ENCODE measurements at places on chromosomes 4 and X. TPM values are rescaled to one million over a fixed set of nuclear protein-coding genes. Genes with fewer than 3 reads are reported as not detected.

- no peak overlapping the region for H3K4me3 ChIP-seq
- H3K27me3 ChIP-seq, result no peaks in the 10 kb centered on the region
- no peak overlapping the region for H3K27ac ChIP-seq
- DNase-seq, result no peak
- no peaks in the 10 kb centered on the region for H3K4me1 ChIP-seq
These were observed 156.3 kb downstream of the BCOR start for GRCh38 chrX:39941332-39941920.

DNA sequence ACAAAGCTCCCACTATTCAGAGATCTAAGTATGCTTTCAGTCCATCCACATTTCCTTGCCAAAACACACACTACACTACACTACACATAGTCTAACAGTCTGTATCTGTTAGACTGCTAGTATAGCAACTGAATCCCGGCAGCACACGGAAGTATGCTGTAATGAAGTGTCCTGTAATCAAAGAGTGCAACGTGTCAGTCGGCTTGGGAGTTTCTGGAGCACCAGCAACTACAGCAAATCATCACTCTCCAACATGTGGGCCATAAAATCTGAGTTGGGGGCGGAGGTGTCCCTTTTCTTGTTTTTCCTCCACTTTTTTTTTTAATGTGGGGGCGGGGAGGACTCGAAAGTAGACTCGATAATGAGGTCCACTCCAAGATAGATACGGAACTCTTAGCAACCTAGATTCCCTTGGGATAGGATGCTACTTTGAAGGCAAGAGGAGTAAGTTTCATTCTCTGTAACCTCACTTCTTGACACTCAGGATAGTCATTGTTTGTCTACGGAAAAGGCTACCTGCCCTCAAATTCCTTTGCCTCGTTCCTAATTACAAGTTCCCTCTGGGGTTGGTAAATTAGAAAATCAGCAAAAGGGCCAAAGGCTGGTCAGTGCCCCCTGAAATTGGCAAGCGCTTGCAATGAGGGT lies 722 bp downstream of the SLC10A7 start:
- peak overlapping the region; percentile 96 for H3K27ac ChIP-seq
- H3K27me3 ChIP-seq, result no peaks in the 10 kb centered on the region
- H3K36me3 ChIP-seq, result no peaks in the 10 kb centered on the region
- H3K4me1 ChIP-seq, result no peaks in the 10 kb centered on the region

DNA sequence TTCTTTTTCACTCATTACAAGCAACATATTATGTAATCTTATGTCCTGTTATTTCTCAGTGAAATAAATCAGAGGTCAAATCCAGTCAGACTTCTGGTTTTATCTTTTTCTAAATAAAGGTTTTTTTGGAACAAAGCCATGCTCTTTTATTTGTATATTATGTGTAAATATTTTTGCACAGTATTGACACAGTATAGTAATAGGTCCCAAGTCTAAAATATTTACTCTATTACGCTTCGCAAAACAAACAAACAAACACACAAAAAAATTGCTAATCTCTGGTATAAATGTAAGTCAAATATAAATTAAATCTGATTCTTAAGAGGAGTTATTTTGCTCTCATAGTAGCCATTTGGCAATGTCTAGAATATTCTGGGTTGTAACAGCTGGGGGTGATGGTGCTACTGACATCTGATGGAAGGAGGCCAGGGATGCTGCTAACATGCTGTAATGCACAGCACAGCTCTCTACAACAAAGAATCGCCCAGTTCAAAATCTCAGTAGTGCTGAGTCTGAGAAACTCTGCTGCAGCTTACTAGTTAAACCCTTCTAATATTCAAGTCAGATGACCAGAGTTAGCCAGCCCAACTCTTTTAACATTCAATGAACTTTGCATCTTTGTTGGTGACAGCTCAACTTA lies 602.1 kb downstream of the RAB28 start:
- no peaks in the 10 kb centered on the region for H3K4me1 ChIP-seq
- no peak overlapping the region for H3K4me3 ChIP-seq
- no peaks in the 10 kb centered on the region for H3K36me3 ChIP-seq
- DNase-seq, result no peak
- H3K27ac ChIP-seq, result no peak overlapping the region

SOWAHD gene
- polyA plus RNA-seq, result 1.7 TPM

- no peak overlapping the region for H3K4me3 ChIP-seq
- H3K4me1 ChIP-seq, result no peaks in the 10 kb centered on the region
- H3K27me3 ChIP-seq, result no peaks in the 10 kb centered on the region
These were observed 157.6 kb downstream of the KLHL13 start for GRCh38 chrX:117959045-117959444.

DNA sequence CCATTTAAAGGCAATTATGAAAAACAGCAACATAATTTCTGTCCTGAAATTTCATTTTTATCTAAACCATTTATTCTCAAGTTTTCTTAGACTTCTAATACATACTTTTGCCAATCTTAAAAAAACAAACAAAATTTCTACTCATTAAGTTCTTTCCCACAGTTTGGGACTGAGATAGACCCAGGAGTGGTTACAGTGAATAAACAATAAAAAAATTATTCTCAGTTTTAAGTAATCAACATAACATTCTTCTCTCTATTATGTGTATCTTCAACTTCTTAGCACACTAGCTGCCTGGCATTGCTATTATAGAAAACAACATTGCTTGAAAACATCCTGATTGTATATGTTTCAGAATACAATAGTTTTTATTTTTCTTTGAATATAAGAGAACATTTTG lies 532.8 kb downstream of the IL15 start:
- H3K4me3 ChIP-seq, result no peak overlapping the region
- no peaks in the 10 kb centered on the region for H3K4me1 ChIP-seq
- no peak for DNase-seq

GPRASP1 gene
- 52.2 TPM for polyA plus RNA-seq

DNA sequence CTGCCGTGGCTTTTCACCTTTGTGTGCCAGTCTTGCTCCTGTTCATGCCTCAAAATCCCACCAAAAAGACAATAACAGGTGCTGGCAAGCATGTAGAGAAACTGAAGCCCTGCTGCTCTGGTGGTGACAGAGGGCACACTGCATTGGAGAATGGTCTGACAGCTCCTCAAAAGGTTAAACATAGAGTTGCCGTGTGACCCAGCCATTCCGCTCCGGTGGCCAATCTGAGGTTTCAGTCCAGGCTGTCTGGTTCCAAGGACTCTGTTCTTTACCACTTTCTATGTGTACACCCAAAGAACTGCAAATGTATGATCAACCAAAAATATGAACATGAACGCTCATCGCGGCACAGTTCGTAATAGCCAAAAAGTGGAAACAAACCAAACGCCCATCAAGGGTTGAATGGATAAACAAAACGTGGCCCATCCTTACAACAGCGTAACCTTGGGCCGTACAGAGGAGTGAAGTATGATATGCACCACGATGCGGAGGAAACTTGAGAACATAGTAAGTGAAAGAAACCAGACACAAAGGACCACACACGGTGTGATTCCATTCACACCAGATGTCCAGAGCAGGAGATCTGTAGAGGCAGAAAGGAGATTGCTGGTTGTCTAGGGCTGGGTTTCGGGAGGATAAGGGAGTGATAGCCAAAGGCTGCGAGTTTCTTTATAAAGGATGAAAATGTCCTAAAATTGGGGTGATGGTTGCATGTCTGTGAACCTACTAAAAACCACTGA lies 33.6 kb upstream of the WFS1 start:
- no peak for DNase-seq
- no peaks in the 10 kb centered on the region for H3K27me3 ChIP-seq
- no peaks in the 10 kb centered on the region for H3K4me1 ChIP-seq
- H3K27ac ChIP-seq, result no peak overlapping the region
- H3K4me3 ChIP-seq, result no peak overlapping the region
- H3K36me3 ChIP-seq, result peaks cover 6% of the 10 kb centered on the region

- H3K4me1 ChIP-seq, result peaks cover 3% of the 10 kb centered on the region
- DNase-seq, result no peak
- H3K27me3 ChIP-seq, result no peaks in the 10 kb centered on the region
- H3K27ac ChIP-seq, result peak overlapping the region; percentile 88
- H3K4me3 ChIP-seq, result peak overlapping the region; percentile 88
- H3K36me3 ChIP-seq, result peaks cover 8% of the 10 kb centered on the region
These were observed 773 bp downstream of the PRMT9 start for GRCh38 chr4:147683188-147683591.

LIMCH1 gene
- polyA plus RNA-seq, result 56.1 TPM

Measured in spinal cord (tissue), 10 donors.